ENCODE measurements at places on chromosomes 16 and 17.
A peak's percentile ranks its signal among the peaks of the same experiment; 100 is the strongest.

DNA sequence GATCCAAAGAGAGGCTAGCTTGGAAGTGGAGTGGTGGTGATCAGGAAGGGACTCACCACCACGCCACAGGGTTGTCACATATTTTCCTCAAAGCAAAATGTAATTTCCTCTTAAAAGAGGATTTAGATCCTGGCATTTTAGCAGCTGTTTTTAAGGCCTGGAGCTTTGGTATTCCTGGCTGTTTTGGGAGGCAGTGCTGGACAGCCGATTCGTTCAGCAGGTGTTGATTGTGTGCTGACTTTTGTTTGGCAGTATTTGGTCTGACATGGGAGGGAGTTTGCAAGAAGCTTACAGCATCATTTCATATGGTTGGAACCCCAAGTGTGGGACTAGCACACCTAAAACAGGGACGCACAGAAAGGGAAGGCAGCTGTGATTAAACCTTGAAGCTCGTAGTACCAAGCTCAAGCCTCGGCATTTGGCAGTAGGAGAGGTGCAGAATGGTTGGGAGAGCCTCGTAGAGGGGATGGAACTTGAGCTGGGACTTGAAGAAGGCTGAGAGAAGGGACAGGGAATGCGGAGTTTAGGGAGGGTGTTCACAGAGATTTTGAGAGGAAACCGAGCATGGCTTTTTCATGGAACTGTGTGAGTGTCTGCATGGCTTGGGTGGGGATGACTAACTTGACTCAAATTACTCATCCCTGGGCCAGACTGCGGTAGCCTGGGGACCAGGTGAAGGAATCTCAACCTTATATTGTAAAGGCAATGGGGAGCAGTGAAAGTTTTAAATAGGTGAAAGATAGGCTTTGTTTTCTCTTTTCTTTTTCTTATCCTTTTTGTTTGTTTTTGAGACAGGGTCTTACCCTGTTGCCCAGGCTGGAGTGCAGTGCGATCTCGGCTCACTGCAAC is 52.3 kb downstream of the RPTOR start:
- no peak for DNase-seq

GRCh38 chr16:83449861-83450260 is 357.9 kb upstream of the HSBP1 start:
- DNase-seq: no peak

- DNase-seq: no peak
Measured at GRCh38 chr17:61149862-61150362, 249.7 kb upstream of the TBX2 start.

DNA sequence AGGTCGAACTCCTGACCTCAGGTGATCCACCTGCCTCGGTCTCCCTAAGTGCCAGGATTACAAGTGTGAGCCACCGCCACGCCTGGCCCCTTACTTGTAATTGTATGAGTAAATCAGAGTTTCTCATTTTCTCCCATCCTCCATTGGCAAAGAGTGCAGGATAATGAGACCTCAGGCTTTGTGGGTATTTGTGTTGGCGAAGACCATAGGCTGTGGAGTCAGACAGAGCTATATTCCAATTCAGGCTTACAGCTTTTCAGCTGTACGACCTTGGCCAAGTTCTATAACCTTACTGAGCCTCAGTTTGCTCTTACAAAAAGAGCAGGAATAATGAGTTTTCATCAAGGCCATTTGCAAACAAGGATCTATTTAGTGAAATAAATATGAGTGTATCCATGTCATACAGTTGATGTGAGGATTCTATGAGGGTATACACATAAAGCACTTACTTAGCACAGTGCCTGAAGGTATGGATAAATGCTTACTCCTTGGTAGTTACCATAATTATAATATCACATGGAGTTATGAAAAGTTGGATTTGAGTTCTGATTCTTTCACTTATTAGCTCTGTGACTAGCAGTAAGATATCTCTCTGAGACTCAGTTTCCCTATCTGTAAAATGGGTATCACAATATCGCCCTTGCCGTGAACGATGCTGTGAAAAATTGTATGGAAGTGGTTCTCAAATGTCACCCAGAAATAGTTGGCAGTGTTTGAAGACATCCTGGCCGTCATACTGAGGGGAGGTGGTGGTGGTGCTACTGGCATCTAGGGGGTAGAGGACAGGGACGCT is 25.6 kb upstream of the CPPED1 start:
- no peak for DNase-seq

DNA sequence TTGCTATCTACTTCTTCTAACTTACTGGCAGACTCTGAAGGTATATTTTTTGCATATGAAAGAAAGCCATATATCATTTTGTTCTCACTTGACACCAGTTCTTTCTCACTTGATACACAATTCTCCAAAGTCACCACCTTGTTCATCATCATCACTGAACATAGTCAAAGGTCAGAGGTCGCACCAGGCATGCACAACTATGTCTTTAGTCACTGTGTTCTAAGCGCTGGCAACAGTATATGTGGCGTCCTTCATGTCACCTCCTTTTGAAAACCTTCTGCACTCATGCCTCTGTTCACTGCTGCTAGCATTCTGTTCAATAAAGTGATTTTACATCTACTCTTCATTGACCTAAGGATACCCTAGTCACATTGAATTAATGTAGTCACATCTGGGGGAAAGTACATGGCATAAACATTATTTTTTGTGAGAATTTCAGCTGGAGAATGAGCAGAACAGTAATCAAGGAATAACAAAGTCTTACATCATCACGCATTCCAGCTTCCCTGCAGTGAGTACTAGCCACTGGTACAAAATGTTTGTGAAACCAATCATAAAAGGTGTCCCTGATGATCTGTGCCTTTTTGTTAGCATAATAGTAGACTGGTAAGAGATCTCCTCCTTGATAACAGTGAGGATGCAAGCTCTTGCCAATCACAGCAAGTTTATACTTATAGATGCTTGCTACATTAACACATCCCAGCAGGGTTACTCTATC is 20.5 kb upstream of the TBX4 start:
- DNase-seq: no peak

DNA sequence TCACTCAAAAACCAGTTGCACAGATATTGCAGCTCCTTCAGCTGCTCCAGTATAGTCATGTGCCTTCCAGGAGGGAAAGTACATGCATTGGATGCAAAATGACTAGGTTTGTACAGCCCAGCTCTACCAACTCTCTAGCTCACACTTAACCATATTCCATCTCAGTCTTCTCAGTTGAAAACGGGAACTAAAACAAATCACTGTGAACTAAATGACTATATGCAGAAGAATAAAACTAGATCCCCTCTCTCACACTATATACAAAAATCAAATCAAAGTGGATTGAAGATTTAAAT is 24.9 kb downstream of the DCUN1D3 start:
- DNase-seq: no peak

DNA sequence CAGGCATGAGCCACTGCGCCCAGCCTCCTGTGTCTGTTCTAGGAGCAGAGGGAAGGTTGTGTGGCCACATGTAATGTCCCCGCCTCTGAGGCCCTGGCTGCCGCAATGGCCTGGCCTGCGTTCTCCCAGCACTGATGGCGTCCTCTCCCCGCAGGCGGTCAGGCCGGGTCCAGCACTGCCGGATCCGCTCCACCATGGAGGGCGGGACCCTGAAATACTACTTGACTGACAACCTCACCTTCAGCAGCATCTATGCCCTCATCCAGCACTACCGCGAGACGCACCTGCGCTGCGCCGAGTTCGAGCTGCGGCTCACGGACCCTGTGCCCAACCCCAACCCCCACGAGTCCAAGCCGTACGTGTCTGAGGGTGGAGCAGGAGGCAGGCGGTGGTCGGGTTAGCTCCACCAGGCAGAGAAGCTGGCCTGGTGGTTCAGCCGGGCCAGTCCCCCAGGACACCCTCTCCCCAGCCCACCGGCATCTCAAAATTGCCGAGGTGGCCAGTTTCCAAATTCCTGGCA is 100.8 kb downstream of the SDR42E1 start:
- DNase-seq: no peak

GRCh38 chr17:44079877-44080821 is 9.6 kb downstream of the G6PC3 start:
- DNase-seq: no peak

DNA sequence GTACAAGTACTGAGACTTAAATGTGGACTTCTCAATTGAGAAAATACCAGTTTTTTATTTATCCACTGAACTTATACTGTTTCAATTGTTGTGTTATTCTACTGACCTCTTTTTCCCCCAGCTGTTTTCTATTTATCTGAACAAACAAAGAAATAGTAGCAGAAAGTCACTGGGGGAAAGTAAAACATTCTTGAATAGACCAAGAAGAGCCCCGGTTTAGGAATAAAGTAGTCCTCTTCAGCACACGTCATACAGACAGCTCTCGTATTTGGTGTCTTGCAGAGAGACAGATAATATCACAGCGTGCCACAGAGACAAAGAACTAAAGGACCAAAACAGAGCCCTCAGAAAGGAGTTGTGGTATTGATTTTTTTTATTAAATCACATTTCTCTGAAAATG is 1159.1 kb upstream of the CDH8 start:
- DNase-seq: no peak

- DNase-seq: no peak
Measured at GRCh38 chr17:7406235-7406825, 1.3 kb upstream of the NLGN2 start.

GRCh38 chr16:79668502-79668901 is 68.0 kb upstream of the MAF start:
- no peak for DNase-seq

DNA sequence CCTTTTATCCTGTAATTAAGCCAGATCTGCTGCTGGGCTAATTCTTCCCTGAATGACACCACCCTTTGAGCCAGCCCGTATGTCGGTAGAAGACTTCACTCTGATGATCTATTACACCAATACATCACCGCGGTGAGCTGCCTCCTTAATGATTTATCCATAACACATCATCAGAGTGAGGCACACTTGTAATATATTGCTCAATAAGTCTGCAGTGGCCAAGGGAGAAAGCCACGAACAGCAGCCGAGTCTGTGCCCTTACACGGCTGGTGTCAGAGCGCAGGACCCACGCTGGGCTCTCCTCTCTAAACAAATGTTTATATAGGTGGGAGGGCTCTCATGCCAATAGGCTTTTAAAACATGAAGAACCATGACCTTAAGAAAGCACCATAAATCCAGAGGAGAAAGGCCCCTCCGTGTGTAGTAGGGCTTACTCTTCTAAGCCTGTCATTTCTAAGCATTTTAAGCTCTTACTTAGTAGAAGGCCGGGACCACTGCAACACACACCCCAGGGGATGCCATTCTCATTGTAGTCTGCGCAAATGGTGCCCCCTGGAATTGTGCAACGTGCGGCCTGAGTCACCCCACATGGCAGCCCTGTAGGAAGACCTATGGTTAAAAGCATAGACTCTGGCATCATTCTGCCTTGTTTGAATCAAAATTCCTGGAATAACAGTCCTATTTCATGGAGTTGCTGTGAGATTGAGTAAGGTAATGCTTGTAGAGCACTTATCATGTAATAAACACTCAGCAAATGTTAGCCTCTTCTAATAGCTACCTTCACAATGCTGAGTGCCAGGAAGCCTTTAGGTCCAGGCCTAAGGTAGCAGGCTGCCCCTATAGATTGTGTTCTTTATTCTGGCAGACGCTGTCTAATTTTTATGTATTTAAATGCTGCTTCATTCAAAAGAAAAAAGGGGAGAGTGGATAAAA is 26.1 kb downstream of the MRPS23 start:
- DNase-seq: no peak

GRCh38 chr17:18039535-18040260 is 490 bp downstream of the GID4 start:
- DNase-seq: no peak

DNA sequence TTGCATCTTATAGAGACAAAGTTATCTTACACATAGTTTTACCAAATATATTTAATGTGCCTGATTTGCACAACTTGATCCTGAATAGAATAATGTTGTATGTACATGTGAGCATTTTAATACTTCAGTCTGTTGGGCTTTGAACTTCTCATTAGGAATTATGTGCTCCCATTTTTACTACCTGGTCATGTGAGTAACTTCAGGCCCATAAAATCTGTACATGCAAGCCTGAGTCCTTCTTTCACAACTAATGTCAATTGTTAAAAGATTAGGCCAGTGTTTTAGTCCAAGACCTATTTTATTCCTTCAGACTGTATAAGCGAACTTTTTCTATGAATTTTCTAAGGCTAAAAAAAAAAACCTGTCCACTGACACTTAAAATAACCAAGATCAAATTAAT is 715.4 kb downstream of the CDH8 start:
- no peak for DNase-seq

GRCh38 chr16:53433509-53433908 is 762 bp upstream of the RBL2 start:
- DNase-seq: no peak

DNA sequence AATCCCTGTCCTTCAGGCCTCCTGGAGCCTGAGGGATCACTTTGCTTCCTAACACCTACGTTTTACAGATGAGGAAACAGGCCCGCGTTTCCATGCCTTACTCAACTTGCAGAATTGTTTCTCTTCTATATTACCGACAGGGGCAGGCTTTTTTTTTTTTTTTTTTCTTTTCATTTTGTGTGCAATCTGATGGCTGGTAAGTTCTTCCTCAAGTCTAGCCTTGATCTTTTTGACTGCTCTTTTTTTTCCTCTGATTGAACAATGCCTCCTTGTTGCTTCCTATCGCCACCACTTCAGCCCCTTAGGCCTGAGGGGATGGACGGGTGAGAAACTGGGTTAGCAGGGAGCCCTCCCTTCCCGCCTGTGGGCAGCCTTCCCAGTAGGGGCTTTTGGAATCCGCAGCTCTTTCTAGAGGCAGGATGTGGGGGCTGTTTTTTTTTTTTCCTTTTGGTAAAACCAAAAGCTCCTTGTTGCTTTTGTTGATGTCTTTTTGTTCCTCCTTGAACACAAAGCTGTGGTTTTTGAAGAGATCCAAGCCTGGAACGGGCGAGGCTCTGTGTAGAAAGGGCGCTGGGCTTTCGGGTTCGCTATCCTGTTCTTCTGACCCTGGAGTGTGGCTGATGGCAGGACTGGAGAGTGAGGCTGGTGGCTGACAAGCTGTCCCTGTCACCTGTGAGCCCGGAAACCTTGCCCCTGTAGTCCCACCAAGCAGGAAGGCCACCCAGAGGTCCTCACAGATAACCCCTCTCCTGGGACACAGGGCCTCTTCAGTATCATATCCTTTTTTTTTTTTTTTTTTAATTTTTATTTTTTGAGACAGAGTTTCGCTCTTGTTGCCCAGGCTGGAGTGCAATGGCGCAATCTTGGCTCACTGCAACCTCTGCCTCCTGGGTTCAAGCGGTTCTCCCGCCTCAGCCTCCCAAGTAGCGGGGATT is 14.0 kb downstream of the LASP1 start:
- no peak for DNase-seq

- DNase-seq: peak; percentile 20
Measured at GRCh38 chr16:55324285-55325079, 479 bp downstream of the IRX6 start.

DNA sequence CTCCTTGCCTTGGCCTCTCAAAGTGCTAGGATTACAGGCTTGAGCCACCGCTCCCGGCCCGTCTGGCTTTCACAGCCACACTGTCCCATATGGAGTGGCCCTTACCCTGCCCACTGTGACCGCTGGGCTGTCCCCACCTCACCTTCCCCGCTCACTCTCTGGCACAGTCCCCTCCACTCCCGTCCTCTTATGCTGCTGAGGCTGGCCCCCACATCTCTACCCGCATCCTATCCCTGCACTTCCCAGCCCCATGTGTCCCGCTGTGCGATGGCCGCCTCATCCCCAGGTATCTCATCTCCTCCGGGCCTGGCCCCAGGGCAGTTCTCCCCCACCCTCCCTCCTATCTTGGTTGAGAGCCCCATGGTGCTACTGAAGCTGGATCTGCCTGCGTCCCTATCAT is 93.2 kb downstream of the PGS1 start:
- no peak for DNase-seq

- peak; percentile 78 for DNase-seq
Measured at GRCh38 chr17:63945784-63946439, 13.8 kb upstream of the CD79B start.
